ENCODE measurements at places on chromosomes 5 and 9. TPM values are rescaled to one million over a fixed set of nuclear protein-coding genes. Genes with fewer than 3 reads are reported as not detected.

Gene NTNG2
- 3.5 TPM for total RNA-seq

Gene PCDHA3
- total RNA-seq = under 0.01 TPM

Gene ADAM19
- 49.9 TPM for total RNA-seq

Gene TMEM215
- total RNA-seq = not detected

Gene PCDHA2
- under 0.01 TPM for total RNA-seq

Gene TCERG1
- total RNA-seq = 34.2 TPM

Gene RASGRF2
- total RNA-seq = 12.5 TPM

Data from uterine smooth muscle cell (primary cell).